EL (cell line): ENCODE measurements at places on chromosomes 3 and 15.

DNA sequence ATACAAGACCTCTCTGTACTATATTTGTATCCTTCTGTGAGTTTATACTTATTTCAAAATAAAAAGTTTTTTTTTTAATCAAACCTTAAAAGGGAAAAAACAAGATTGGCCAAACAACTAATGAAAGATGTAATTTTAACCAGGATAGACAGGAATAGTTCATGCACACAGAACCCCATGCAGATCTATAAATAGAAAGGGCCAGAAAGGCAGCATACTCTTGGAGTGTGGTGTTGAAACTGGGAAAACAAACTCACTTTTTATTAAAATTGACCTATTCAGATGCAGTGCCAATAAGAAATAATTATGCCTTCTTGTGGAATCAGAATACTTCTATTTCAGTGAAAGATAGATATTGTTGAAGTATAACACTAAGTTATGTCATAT lies 204.6 kb downstream of the PLCL2 start:
- DNase-seq: no peak

DNA sequence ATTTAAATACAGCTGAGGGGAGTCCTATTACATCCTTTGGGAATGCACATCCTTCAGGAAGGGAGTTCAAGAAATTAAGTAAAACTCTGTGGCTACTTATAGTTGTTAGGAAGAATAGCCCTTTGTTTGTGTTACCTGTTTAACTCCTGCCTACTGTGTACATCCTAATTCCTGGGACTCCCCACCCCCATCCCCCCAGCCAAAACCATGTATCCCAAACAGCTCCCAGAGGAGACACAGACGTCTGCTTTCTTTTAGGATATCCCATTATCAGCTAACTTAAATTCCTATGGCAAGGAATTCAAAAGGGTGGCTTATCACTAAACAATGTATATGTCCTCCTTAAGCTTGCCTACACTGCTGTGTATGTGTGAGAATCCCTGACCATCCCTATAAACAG lies 581.7 kb downstream of the DIPK2A start:
- no peak for DNase-seq

DNA sequence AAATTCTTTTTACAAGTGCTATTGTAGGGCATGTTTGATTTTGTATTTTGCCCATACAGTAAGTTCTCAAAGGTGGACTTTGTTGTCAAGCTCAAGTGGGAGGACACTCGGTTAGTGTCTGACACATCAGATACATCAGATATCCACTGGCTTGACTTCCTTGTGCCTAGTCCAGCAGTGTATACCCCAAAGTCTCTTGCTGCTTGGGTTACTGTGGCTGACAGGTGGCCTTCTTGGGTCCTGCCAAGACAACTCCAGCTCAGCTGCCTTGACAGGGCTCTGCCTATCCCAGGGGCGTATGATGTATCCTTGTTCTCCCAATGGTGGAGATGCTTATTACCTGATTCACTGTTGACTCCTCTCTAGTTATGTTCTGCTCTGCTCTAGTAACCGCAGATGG lies 214.9 kb downstream of the CBLB start:
- no peak for DNase-seq

DNA sequence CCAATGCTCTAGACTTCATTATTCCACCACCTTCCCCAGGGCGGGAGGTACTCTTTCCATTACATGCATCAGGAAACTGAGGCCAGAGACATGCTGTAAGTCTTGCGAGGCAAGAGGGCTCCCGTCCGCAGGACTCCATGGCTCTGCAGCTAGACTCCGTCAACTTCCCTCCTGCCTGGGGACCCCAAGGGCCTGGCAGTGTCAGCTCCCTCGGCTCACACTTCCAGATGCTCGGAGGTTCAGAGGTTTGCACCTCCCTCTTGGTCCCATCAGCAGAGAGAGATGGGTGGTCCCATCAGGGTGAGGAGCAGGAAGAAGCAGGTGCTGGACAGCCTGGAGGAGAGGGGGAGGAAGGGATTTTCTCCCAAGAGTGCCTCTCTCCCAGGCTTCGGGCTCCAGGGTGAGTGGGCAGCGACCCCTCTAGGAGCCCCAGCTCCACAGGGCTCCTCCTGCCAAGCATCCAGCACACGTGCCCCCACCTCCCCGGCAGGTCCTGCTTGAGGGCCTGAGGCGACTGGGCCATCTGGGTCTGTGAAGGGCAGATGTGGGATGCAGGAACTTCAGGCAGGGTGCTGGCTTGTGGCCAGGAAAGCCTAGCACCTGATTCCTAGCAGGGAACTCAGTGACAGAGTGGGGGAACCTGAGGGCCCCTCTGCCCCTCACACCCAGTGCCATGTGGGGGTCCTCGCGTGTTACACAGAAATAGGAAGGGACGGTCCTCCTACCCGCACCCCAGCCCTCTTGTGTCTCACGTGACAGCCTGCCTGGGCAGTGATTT lies 9.3 kb downstream of the PAK6 start:
- DNase-seq: no peak

DNA sequence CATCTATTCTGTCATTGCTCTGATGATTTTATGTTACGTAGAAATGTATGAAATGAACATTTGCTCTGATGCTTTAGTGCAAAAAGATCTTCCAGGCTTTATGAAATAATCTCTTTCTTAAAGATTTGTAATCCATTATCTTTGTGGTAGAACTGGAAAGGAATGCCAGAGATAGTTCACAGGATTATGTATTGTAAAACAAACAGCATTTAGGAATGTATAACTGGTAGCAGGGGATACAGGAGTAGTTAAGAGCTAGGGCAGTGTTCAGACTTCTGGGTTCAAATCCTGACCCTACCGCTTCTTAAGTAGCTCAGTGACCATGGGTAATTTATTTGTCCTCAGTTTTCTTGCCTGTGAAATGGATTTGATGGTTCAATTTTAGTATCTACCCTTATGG lies 429.8 kb upstream of the TPM1 start:
- no peak for DNase-seq

DNA sequence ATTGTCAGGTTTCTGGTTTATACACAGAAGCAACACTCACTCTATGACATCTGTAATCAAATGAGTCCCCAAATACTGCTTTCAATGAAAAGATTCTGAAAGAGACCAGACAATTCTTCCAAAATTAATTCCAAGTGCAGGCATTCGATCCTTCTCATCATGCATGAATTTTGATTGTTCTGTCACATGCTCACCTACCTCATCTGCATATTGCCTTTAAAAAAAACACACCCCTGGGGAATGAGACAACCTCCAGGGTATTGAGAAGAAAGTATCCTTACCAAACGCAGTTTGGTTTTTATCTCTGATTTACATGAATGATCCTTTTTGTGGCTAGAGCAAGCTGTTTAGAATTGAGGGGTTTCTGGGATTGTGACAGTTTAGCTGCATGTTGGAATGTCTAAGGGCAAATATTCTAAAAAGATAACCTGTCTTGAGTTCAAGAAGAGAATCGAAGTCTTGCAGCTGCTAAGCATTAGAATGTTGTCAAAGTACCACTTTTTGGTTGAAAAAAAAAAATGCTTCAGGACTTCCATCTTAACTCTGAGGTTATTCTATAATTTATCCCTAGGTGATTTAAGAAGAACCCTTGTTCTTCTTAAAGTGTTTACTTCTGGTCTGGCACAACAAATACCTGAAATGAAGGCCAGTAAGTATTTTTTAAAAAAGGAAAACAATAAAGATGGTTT lies 653.1 kb downstream of the RBMS3 start:
- DNase-seq: no peak

DNA sequence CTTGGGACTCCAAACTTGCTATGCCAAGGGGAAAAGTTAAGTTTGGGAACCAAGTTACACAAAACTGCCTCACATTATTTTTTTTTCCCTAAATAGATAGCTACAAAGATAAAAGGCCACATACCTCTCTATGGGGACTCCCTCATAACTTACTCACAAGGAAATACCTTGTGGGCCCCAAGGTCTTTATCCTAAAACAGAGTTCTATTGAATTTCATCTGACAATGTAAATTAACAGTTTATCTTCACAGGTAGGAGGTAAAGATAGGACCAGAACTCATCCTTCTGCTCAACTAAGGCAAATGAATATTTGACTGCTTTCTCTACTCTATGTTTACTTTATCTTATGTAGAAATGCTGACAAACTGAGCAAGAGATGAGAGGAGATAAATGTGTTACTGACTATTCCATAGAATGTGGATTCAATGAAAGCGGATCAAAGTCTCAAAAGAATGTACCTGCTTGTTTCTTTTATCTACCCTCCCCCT lies 1278.0 kb downstream of the OTOL1 start:
- DNase-seq: no peak

DNA sequence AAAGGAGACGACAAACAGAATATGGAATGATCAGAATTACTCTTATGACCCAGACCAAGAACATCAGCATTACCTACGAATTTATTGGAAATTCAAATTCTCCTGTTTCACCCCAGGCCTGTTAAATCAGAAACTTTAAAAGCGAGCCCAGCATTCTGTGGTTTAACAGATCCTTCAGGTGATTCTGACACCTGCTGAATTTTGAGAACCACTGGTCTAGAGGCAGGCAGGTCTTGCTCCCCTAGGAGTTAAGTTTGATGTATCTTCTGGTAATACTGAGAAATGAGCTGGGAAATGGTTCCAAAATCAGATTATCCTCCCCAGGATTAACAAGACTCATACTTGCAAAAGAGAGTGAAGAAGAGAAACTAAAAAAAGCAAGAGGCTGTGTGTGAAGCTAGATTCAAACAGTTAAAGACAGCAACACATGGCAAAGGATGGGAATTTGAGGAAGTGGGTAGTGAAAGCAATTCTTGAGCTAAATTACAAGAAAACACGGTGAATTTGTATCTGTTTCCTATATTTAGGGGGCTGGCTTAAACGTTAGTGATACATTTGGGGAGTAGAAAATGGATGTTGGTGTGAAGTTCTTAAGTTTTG lies 66.0 kb downstream of the FLNB start:
- DNase-seq: no peak

- peak; percentile 82 for DNase-seq
These were observed 85.9 kb upstream of the ABHD2 start for GRCh38 chr15:89002281-89002761.

GRCh38 chr3:126380011-126380768 lies 14.5 kb upstream of the CFAP100 start:
- DNase-seq: no peak

GRCh38 chr15:94670438-94671034 lies 439.2 kb downstream of the MCTP2 start:
- DNase-seq: peak; percentile 28

- no peak for DNase-seq
These were observed 4.6 kb downstream of the MCCC1 start for GRCh38 chr3:183094711-183095110.

GRCh38 chr3:98874602-98875249 lies 26.8 kb downstream of the DCBLD2 start:
- DNase-seq: no peak

DNA sequence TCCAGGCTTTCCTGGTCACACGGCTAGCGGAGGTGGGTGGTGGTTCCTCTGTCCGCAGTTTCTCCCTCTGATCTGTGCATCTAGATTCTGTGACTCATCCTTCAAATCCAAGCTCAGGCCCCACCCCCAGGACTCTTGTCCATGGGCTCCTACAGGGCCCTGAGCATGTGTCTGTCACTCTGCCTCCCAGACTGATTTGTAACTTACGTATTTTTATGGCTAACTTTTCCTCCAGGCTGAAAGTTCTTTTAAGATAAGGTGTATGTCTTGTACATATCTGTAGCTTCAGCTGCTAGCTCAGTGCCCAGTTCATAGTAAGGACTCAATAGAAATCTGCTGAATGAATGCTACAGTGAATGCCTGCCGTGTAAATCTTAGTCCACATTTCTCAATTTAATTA lies 8.0 kb downstream of the ESYT3 start:
- peak; percentile 74 for DNase-seq
